Activated CD8-positive, alpha-beta T cell treated with anti-CD3 and anti-CD28 coated beads, Interleukin-2, amount 10 ng/mL, durations not matched to agents 7 days and 5 days (primary cell): ENCODE measurements at places on chromosomes 1 and 21. TPM values are rescaled to one million over a fixed set of nuclear protein-coding genes. Genes with fewer than 3 reads are reported as not detected.

DNA sequence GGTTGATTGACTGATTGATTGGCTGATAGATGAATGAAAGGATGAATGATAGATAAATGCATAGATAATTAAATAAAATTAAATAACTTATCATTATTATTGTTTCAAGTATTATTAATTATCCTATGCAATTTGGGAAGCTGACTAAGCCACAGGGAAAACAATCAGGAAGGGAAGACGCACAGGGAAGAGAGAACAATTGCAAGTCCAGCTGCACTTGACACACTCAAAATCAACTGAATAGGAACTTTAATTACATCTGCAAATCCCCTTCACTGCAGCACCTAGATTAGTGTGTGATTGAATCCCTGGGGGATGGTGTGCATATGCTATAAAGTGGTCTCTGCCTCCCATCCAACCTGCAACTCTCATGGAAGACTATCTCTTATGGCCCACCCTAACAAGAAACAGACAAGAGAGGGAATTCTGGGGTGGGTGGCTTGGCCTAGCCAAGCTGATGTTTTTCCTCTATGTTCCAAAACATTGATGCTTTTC, 161.1 kb upstream of the FGGY start:
- peaks cover 2% of the 10 kb centered on the region for H3K27me3 ChIP-seq
- peaks cover 5% of the 10 kb centered on the region for H3K4me1 ChIP-seq
- no peak for DNase-seq
- H3K36me3 ChIP-seq = no peaks in the 10 kb centered on the region
- no peak overlapping the region for H3K27ac ChIP-seq

DNA sequence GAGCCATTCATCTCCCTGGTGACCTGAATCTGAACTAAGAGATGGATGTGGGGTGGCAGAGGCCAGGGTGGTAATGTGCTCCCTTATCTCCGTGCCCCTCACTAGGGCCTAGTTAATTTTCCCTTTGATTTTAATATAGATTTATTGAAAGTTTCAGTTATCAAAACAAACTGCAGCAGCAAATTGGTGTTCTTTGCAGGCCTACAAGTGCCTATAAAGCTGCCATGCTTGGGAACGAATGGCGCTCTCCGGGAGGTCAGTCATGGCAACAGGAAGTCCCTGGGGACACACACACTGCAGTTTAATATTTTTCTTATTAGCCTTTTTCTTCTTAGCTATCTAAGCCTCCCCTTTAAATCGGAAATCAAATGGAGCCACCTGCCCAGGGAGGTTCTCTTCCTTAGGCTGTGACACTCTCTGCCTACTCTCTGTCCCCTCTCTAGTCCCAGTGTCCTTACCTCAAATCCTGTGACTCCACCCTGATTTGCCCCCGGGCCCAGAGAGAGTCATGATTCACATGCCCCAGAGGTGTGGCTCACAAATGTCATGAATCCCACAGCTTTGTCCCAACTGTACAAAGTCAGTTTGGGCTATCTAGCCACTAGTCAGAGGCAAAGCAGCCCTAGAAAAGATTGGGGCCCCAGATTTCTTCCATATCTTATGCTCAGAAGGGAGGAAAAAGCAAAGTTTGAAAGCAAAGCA, 4.3 kb upstream of the ERI3 start:
- no peak overlapping the region for H3K27ac ChIP-seq
- no peaks in the 10 kb centered on the region for H3K36me3 ChIP-seq

- H3K36me3 ChIP-seq = no peaks in the 10 kb centered on the region
- peaks cover 31% of the 10 kb centered on the region for H3K27me3 ChIP-seq
- H3K4me3 ChIP-seq = no peak overlapping the region
- peaks cover 6% of the 10 kb centered on the region for H3K4me1 ChIP-seq
- H3K27ac ChIP-seq = no peak overlapping the region
- DNase-seq = no peak
Measured at GRCh38 chr1:229397762-229398161, 36.1 kb downstream of the ACTA1 start.

- H3K4me3 ChIP-seq = no peak overlapping the region
- peaks cover 73% of the 10 kb centered on the region for H3K36me3 ChIP-seq
- no peak for DNase-seq
- peaks cover 18% of the 10 kb centered on the region for H3K4me1 ChIP-seq
- H3K27ac ChIP-seq = no peak overlapping the region
- H3K27me3 ChIP-seq = no peaks in the 10 kb centered on the region
Measured at GRCh38 chr1:19081218-19081893, 124.9 kb upstream of the IFFO2 start.

DNA sequence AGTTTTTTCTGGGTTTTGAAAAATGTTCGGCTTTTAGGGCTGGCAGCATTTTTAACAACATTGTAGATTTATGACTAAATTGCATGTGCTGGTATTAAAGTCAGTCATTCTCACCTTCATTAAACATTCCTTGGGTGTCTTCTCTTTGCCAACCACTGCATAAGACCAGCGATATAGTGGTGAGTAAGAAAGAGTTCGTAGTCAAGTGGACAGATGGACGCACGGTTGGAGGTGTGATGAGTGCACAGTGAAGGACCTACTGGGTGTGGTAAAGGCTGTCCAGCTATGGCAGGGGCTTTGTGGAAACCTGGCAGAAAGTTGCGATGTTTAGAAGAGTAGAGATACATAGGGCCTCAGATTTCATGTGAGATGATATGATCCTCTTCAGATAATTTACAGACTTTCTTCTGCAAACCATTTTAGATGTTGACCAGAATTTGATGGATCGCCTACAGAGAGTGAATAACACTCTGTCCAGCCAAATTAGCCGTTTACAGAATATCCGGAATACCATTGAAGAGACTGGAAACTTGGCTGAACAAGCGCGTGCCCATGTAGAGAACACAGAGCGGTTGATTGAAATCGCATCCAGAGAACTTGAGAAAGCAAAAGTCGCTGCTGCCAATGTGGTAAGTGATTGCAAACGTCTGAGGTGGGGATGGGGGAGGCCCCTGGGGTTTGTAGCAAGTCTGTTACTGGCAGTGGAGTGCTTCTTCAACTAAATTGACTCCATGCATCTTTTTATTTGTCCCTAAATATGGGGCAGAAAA, 56.0 kb upstream of the LAMC2 start:
- H3K4me1 ChIP-seq = peaks cover 4% of the 10 kb centered on the region
- no peaks in the 10 kb centered on the region for H3K36me3 ChIP-seq
- peaks cover 5% of the 10 kb centered on the region for H3K27me3 ChIP-seq
- DNase-seq = no peak
- no peak overlapping the region for H3K27ac ChIP-seq

DNA sequence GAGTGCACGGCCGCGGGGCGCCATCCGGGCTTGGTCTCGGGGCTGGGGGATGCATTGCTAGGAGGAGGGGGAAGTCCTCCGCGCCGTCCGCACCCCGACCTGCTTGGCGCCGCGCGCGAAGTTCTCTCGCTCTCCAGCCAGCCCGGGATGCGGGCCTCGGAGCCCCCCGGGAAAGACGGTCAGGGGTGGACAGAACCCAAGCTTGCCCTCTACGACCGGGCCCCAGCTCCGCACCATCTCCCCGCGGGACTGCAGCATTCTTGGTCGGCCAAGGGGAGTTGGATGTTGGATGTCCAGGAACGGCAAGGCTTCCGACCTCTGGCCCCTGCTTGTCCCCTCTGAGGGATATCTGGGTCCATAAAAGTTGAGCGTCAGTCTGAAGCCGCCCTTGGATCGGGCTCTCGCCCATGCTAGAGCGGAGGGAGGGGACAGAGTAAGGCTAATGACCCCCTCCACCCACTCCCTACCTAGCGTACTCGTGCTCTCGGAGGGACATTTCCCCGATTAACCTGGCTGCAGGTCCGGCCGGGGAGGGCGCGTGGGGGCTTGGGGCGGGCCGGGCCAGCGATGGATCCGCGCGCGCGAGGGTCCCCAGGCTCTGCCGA, 522 bp downstream of the DISP3 start:
- no peak for DNase-seq
- peaks cover 43% of the 10 kb centered on the region for H3K27me3 ChIP-seq
- no peak overlapping the region for H3K27ac ChIP-seq
- H3K36me3 ChIP-seq = no peaks in the 10 kb centered on the region

GRCh38 chr1:82044111-82044510, 243.4 kb downstream of the ADGRL2 start:
- H3K36me3 ChIP-seq = no peaks in the 10 kb centered on the region
- no peak overlapping the region for H3K27ac ChIP-seq
- H3K27me3 ChIP-seq = peaks cover 2% of the 10 kb centered on the region

DNA sequence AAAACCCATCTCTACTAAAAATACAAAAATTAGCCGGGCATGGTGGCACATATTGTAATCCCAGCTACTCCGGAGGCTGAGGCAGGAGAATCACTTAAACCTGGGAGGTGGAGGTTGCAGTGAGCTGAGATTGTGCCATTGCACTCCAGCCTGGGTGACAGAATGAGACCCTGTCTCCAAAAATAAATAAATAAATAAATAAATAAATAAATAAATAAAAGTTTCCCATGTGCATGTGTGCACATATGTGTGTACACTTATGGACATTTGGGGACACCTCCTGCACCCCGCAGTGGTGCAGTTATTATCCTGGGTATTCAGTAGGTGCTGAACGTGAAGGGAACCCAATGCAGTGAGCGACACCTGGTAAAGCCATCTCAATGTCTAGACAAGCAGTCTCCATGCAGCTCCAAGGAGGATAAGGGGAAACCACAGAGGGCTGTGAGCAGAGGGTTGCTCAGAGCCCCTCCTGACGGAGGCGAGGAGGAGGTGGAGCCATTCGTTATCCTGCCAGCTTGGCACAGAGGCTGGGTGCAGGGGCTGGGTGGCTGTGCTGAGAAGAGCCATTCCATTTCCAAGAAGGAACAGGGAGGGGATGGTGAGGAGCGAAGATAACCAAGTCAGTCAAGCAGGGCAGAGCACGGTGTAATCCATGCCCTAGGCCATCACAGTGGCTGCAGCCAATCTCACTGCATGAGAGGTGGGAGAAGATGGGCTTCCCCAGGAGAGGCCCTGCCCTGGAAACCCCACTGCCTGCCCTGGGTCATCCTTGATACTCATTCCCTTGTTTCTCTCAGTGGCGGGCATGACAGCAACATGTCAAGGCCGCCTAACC, 25.6 kb downstream of the UBIAD1 start:
- DNase-seq = no peak
- no peak overlapping the region for H3K27ac ChIP-seq
- peaks cover 26% of the 10 kb centered on the region for H3K36me3 ChIP-seq
- no peak overlapping the region for H3K4me3 ChIP-seq
- peaks cover 33% of the 10 kb centered on the region for H3K4me1 ChIP-seq

GRCh38 chr1:110420874-110421793, 13.6 kb upstream of the LAMTOR5 start:
- H3K27ac ChIP-seq = no peak overlapping the region
- DNase-seq = no peak
- peaks cover 9% of the 10 kb centered on the region for H3K27me3 ChIP-seq

GRCh38 chr1:192524223-192524622, 51.4 kb upstream of the RGS1 start:
- peaks cover 2% of the 10 kb centered on the region for H3K36me3 ChIP-seq
- H3K4me1 ChIP-seq = peaks cover 30% of the 10 kb centered on the region
- no peak overlapping the region for H3K4me3 ChIP-seq
- DNase-seq = no peak
- no peak overlapping the region for H3K27ac ChIP-seq

DNA sequence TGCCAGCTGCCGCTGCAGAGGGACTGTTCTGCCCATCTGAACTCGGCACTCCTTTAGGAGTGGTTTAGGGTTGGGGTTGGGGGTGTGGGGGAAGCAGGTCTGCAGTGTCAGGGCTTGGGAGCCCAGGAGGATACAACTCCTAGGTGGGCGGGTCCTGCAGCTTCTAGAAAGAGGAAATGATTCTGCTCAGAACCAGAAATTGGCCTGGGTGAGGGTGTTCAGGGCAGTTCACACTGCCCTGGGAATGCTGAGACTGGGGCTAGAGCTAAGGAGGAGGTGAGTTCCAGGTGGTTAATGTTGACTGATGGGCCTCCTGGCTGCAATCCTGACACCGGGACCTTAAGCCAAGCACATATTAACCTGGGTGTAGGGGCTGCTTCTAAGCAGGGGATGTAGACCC, 4.8 kb upstream of the SLC26A9 start:
- H3K4me3 ChIP-seq = no peak overlapping the region
- peaks cover 16% of the 10 kb centered on the region for H3K27me3 ChIP-seq
- DNase-seq = no peak
- H3K27ac ChIP-seq = no peak overlapping the region
- H3K36me3 ChIP-seq = no peaks in the 10 kb centered on the region

- H3K4me3 ChIP-seq = no peak overlapping the region
- H3K27me3 ChIP-seq = no peaks in the 10 kb centered on the region
- H3K27ac ChIP-seq = no peak overlapping the region
- no peak for DNase-seq
Measured at GRCh38 chr1:171904778-171905450, 63.6 kb downstream of the DNM3 start.

DNA sequence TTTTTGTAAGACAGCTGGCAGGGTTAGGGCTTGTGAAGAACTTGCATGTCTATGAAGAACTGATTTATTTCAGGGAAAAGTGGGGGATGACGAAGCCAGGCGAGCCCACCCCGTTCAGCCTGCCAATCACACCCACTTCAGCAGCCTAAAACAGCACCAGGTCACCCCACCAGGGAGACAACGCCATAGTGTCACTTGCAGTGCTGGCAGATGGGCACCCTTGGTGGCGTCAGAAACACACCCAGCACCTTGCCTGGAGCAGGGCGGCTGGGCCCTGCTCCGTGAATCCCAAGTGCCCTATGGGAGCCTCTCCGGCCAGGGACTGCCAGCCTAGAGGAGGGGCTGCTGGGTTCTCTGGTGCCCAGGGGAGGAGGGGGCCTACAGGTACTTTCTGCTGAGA, 5.0 kb upstream of the NADK start:
- peaks cover 47% of the 10 kb centered on the region for H3K4me1 ChIP-seq
- H3K27ac ChIP-seq = peak overlapping the region; percentile 86
- no peak for DNase-seq
- H3K27me3 ChIP-seq = no peaks in the 10 kb centered on the region
- peaks cover 41% of the 10 kb centered on the region for H3K36me3 ChIP-seq

DNA sequence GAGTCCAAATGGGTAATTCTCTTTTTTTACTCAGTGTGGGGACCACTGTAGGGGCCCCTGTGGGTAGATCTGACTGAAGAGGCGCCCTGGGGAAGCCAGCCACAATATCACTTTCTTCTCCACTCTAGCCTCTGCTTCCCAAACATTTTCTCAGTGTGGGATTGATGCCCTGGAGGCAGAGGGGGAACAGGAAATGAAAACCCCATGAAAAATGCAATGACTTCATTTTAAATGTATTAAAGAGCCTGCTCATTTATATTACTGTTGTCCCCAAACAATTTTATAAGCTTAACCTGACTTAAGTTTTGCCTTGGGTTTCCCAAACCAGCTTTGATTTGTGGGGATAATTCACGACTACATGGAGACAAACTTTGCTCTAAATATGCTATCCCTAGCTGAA, 181.9 kb downstream of the C1orf94 start:
- no peaks in the 10 kb centered on the region for H3K36me3 ChIP-seq
- no peak for DNase-seq
- H3K4me1 ChIP-seq = no peaks in the 10 kb centered on the region
- no peak overlapping the region for H3K4me3 ChIP-seq
- no peak overlapping the region for H3K27ac ChIP-seq

GRCh38 chr1:183842795-183843144, 37.9 kb downstream of the RGL1 start:
- H3K4me3 ChIP-seq = peak overlapping the region; percentile 11
- no peaks in the 10 kb centered on the region for H3K36me3 ChIP-seq
- no peak for DNase-seq
- H3K4me1 ChIP-seq = peaks cover 18% of the 10 kb centered on the region
- H3K27ac ChIP-seq = peak overlapping the region; percentile 4
- no peaks in the 10 kb centered on the region for H3K27me3 ChIP-seq

The HTR6 gene
- total RNA-seq = not detected

The SPOCD1 gene
- not detected for total RNA-seq

The MCOLN2 gene
- 11.4 TPM for total RNA-seq

The IL19 gene
- not detected for total RNA-seq

The CTH gene
- total RNA-seq = 4.1 TPM

The ZSCAN20 gene
- total RNA-seq = 2.1 TPM

The TLR5 gene
- total RNA-seq = 0.44 TPM
